ENCODE measurements at places on chromosomes 4 and X. TPM values are rescaled to one million over a fixed set of nuclear protein-coding genes. Genes with fewer than 3 reads are reported as not detected.

The MAGEA4 gene
- total RNA-seq = not detected

The TMEM154 gene
- 72.3 TPM for total RNA-seq

The LAS1L gene
- 27.1 TPM for total RNA-seq

The TLR8 gene
- 76.5 TPM for total RNA-seq

DNA sequence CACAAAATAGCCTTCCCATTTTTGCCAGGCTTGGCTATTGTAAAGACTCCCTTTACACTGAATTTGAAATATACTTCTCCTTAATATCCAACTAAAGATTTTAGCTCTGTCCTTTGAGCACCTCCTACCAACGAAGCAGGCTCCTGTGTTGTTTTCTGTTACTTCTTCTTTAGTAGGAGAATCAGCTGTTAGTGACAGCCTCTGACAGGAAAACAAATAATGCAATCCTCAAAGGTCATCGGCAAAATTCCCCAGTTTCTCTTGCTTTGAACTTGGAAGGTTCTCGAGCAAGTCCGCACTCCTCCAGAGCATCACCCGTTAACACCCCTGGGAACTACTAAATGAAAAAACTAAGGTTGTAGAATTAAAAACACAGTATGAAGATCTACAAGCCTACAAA lies 66.9 kb downstream of the MANBA start:
- DNase-seq = no peak

- DNase-seq = no peak
Measured at GRCh38 chr4:61531188-61531587, 331.1 kb downstream of the ADGRL3 start.

DNA sequence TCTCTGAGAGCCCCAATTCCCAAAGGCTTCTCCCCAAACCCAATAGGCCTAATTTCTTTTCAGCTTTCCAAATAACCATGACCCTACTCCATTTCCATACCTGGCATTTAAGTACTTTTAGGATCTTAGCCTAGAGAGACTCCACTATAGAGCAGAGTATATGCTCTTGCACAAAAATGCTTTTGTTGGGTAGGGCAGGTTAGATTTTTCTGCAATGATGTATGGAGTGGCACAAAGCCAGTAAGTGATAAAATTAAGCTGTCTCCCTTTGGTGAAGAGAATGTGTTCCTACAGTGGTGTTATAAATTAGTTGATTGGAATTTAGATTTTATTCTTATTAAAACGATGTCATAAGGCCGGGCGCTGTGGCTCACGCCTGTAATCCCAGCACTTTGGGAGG lies 124.9 kb downstream of the INPP4B start:
- DNase-seq = no peak

- peak; percentile 80 for DNase-seq
Measured at GRCh38 chrX:37349221-37350033, at the start of gene PRRG1. PRRG1 (plus strand) TSS chrX:37349364; CDS start chrX:37406250, 56,886 bp downstream.

GRCh38 chrX:82141942-82142341 lies 940.0 kb downstream of the SH3BGRL start:
- DNase-seq = no peak

DNA sequence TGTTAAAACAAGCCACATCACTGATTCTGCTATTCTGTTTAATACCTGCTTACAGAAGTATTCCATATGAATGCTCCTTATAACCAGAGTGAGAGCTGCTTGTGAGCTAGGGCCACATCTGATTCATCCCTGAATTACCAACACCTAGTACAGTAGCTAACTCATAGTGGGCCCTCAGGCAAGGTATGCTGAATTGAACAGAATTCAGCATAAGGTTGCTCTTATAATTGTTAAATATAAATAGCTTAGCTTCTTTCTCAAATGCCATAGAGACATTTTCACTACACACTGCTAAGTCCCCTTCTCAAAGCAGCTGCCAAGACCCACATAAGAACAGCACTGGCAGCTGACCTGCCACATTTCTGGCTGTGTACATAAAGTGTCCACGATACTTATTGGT lies 27.0 kb upstream of the MCF2 start:
- no peak for DNase-seq

DNA sequence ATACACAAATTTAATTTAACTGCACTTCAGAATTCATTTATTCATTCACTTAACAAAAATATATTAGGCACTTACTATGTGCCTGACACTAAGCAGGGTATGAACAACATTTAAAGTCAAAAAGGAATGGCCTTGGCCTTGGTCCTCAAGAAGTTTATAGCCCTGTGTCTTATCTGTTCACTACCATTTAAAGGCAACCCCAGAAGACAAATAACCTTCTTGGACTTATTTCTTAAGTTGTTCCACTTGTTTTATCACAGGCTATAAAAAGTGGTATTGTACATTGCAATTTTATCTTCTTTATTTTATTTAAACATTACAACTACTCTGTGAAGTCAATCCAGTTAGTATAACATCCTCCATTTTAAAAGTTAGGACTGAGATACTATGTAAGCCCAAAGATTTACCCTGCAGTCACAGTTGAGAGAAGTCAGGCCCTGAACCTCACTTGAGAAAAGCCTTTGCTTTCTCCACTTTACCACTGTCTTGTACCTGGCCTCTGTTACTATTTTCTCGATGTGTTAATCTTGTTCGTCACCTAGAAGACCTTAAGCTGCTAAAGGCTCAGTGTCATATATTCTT lies 305.6 kb upstream of the DIPK2B start:
- DNase-seq = no peak

- DNase-seq = no peak
Measured at GRCh38 chr4:11710453-11711093, 281.9 kb upstream of the HS3ST1 start.

Data from spleen (tissue), 13 donors.